AML-193 (cell line): ENCODE measurements at places on chromosomes 12 and 14.

DNA sequence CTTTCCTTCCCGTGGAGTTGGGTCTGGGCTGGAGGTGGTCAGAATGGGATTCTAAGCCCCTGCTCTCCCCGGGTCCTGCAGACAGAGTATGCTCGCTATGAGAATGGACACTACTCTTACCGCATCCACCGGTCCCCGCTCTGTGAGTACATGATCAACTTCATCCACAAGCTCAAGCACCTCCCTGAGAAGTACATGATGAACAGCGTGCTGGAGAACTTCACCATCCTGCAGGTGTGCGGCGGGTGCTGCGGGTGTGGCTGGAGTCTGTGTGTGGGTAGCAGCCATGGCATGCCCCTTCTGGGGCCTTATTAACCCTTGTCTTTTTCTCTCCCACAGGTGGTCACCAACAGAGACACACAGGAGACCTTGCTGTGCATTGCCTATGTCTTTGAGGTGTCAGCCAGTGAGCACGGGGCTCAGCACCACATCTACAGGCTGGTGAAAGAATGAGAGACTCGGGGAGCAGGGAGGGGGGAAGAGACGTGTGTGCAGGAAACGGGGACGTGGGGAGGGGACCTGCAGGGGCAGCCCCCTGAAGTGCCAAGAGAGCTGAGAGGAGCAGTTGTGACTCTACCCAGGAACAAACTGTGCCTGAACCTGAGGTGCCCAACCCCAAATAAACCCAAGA is 37.0 kb upstream of the TSPAN9 start:
- DNase-seq = no peak

DNA sequence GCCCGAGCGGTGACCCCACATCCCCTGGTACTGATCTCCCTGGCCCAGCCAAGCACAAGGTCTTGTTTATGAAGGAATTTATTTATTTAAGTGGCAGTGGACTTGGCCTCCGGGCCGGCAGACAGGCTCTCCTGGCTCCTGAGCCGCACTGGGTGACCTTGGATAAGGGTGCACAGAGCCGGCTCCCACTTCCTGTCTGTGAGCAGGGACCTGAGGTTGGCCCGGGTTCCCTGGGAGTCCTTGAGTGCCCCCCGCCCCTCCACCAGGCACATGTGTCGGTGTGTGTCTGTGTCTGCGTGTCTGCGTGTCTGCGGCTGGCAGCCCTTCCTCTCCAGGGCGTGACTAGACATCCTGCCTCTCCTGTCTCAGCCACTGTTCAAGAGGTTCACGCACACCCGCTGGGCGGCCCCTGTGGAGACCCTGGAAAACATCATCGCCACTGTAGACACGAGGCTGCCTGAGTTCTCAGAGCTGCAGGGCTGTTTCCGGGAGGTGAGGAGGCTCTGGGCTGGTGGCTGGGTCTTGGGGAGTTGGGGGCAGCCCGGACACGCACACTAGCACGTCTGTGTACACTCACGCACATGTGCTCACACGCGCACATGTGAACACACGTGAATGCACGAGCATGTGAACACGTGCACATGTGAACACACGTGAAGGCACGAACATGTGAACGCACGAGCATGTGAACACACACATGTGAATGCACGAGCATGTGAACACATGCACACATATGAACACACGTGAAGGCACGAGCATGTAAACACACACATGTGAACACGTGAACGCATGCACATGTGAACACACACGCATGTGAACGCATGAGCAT is 9.3 kb downstream of the TNFAIP2 start:
- DNase-seq = no peak

GRCh38 chr14:36659822-36660735 is 1.6 kb upstream of the PAX9 start:
- no peak for DNase-seq

- DNase-seq = no peak
These were observed 41.3 kb upstream of the BCL7A start for GRCh38 chr12:121980191-121980891.

DNA sequence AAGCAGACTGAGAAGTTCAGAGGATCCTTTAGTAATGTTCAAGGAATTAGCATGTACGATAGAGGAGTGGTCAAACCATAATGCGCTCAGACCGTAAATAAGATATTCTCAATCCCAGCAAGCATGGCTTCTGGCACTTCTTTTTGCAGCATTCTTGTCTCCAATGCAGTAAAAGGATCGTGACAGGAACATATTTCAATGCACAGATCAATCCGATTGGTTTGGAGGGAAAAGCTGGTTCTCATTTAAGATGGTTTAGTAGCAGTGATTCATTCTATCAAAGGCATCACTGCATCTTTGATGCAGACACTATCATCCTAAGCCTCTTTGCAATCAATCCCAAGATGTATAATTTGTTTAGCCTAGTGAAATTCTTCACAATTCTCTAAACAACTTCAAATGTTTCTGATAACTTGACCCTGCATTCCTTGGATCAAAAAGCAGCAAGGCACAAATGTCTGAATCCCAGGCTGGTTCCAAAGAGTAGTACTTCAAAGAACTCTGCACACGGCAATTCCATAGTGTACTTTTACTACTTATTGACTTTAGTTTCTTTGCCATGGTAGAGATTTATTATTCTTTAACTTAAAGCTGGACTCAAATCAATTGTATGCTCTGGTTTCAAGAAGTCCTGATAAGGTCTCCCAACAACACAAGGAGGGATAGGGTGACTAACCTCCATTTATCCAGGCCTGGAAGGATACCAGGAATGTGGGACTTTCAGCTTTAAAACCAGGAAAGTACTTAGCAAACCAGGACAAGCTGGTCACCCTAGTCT is 96.8 kb upstream of the MDM1 start:
- no peak for DNase-seq

DNA sequence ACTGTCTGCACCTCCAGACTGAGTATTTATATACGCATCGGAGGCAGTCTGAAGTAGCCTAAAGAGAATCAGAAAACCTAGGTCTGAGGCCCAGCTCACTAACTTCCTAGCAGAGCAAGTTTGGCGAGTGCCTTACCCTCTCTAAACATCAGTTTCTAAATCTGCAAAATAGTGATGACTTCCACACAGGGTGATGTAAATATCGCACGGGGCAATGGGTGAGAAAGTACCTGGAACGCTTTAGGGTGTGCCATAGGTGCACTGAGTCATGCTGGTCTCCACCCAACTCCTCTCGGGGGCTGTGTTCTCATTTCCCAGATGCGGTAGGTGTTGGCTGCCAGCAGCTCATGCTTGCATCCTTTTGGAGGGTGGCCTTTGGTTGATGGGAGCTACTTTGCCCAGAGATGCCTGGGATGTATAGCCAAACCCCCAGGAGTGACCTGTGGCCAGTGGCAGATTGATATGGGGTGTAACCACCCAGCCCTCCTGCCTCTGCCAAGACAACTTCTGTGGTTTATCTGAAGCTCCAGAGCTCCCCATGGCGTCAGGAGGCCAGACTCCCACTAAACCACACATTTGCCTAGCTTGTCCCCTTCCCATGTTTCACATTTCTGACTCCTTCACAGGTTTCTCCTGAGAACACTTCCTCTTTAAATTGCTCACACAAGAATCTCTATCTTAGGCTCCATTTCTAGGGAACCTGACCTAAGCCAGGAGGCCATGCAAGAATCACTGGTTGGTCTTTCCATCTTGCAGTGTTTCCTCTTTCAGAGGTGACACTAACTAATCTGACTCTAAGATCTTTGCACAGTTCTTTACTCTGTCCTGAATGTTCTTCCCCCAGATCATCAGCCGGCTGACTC is 62.0 kb upstream of the TUNAR start:
- no peak for DNase-seq

DNA sequence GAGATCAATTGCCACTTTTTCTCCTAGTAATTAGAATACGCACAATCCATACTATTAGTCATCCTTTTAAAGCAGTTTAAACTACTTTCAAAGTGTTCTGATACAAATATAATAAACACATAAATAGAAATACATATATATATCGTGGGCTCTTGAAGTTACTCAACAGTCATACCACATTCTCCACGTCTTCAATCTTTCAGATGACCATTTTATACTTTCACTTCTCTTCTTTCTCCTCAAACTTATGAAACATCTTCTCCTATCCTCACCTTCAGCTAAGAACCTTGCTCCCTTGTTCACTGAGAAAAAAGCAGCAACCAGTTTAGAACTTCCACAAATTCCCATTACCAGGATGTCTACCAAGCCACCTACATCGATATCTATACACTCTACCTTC is 19.2 kb downstream of the CEP290 start:
- no peak for DNase-seq

GRCh38 chr12:113860059-113860820 is 105.9 kb downstream of the RBM19 start:
- DNase-seq = no peak

- no peak for DNase-seq
These were observed 64.9 kb upstream of the CATSPERB start for GRCh38 chr14:91796617-91797347.

GRCh38 chr12:56998981-56999380 is 7.4 kb downstream of the ZBTB39 start:
- no peak for DNase-seq

- no peak for DNase-seq
These were observed 512 bp downstream of the PDE1B start for GRCh38 chr12:54549774-54550451.

GRCh38 chr12:115322275-115322674 is 638.3 kb upstream of the TBX3 start:
- DNase-seq = no peak

GRCh38 chr12:113135178-113136127 is at the start of gene RASAL1:
RASAL1 (minus strand) TSS chr12:113135761; CDS start chr12:113135462, 299 bp downstream.
- DNase-seq = peak; percentile 9

- DNase-seq = no peak
These were observed 30.8 kb downstream of the GYS2 start for GRCh38 chr12:21573733-21574358.
